WTC11 (cell line): ENCODE measurements at places on chromosomes 16 and 17. TPM values are rescaled to one million over a fixed set of nuclear protein-coding genes. Genes with fewer than 3 reads are reported as not detected.
A peak's percentile ranks its signal among the peaks of the same experiment; 100 is the strongest.

DNA sequence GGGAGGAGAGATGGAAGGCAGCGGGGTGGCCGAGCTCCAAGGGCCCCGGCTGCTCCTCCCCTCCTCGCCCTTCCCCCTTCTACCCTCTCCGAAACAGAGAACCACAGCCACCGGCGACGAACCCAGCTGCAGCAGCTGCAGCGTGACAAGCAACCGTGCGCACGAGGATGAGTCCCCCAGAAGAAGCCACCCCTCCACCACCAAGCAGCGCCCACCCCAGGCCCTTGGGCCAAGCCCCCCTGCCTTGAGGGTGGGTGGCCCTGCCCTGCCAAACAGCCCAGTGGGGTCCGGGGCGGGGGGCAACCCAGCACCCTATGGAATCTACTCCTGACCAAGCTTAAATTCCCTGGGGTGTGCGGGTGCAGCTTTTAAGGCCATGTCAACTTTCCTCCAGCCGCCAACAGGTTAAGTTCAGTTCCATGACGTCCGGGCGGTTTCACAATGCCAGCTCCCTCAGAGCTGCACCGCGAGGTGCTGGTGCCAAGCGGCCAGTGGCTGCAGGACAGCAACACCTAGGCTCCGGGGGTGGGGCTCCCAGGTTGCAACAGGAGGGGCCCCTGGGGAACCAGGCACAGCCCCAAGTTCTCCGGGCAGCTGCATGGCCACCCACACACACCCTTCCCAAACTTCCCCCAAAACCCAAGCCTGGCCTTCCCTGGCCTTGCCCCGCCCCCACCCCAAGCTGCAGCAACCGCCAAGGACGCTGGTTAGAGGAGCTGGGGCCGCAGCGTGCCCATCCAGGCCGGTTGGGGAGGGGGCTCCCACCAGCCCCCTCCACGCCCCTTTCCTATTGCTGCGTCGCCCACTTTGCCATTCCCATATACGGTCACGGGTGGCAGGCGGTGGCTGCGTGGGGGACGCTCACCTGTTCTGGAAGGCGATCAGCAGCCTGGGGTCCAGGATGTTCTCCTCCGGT, 2.0 kb downstream of the CBX4 start:
- DNase-seq: peak; percentile 54

Gene ADAMTS18
- total RNA-seq: 0.17 to 0.94 TPM (median 0.23 TPM) in 3 replicates

Gene CHRNE
- 0.64 to 0.78 TPM (median 0.70 TPM) in 3 replicates for total RNA-seq

- DNase-seq: no peak
Measured at GRCh38 chr16:47081115-47081514, 62.6 kb downstream of the NETO2 start.

DNA sequence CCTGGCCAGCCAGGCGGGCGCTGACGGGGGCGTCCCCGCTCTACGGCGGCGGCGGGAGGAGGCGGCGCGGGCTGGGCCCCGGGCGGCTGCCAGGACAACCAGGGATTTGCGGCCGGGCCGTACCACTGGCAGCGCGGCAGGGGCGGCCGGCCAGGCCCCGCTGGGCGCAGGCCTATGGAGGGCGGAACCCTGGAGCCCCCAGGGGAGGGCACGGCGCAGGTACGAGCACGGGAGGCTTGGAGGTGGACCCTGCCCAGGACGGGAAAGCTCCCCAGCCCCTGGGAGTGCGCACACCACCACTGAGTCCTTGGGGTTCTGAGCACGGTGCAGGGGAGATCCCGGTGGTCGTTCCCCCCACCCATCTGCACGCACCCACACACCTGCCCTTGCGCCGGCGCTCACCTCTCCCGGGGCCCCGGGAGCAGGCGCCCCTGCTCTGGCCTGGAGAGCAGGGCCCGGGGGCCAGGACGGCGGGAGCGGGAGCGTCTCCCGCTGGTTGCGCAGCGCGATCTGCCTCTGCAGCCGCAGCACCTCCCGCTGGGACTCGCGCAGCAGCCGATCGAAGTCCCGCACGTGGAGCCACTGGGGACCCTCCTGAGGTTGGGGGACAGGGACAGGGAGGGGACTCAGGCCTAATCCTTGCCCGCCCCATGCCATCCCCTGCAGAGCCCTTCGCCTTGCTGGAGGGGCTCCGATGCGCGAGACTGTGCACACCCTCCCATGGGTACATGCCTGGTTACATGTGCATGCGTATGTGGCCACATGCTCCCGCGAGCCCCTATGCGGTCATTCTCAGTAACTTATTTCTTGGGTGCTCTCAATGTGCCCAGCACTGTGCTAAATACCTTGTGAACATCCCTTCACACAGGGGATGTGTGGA, 3.9 kb downstream of the TSPOAP1 start:
- peak; percentile 61 for DNase-seq

GRCh38 chr17:63997341-63998048, 656 bp upstream of the PRR29 start:
- no peak for DNase-seq

DNA sequence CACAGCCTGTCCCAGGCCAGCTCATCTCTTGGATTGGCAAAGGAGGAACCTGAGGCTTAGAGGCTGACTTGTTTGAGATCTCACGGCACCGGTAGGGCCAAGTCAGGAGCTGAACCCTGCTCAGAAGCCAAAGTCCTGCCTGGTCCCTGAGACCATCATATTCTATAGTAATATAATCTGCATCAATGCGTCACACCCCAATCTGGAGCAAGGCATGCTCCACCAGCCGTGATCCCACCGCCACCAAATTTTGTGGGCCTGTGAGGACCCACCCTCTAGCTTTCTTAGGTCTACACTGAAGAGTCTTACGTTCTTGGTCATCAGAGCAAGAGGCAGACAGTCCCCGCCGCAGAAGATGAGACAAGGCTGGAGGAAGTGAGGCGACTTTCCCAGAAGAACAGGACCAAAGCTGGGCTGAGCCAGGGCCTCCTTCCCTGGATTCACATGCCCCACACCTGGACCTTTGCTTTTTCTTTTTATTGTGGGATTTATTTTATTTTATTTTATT, 2.7 kb downstream of the SULT1A1 start:
- no peak for DNase-seq

- no peak for DNase-seq
Measured at GRCh38 chr17:17448076-17448475, 28.7 kb upstream of the MED9 start.

GRCh38 chr17:75695141-75695829, 26.0 kb upstream of the ITGB4 start:
- DNase-seq: no peak

DNA sequence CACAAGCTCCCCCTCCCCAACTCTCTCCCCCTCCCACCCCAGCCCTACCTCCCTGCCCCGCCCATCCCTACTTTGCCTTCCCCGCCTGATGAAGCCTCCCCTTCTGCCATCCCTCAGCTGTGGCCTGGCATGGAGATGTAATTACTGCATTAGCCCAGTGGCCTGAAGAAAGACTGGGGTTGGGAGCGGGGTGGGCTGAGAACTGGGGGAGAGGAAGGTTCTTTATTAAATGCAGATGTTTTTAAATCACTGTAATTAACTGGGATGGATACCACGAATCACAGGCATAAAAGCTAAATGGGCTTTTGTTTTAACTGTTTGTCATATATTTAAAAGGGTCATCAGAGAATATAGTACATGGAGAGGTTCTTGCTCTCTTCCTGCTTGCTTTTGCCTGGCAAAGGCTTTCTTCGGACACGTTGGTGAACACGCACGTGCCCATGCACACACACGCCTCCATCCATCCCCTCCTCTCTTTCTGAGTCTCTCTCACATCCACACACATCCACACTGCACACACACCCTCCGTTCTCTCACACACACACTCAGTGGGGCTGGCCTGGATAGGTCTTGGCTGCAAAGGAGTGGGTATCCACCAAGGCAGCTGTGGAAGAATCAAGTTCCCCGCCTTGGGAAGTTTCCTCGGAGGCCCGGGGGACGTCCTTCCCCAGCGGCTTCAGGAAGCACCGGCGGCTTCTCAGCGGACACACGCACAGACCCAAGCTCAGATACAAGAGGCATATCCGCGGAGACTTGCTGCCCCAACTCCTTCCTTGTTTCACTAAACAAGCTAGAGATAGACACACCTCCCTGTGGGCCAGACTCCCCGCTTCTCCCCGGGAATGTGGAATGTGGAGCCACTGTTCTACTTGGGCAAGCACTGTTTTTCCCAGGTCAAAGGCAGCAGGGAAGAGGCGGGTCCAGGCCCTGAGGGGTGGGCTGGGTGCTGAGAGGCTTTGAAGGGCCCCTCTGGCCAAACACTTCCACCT, 27.4 kb upstream of the TNRC6C start:
- no peak for DNase-seq

GRCh38 chr16:85617948-85618347, 4.8 kb downstream of the GSE1 start:
- DNase-seq: no peak

DNA sequence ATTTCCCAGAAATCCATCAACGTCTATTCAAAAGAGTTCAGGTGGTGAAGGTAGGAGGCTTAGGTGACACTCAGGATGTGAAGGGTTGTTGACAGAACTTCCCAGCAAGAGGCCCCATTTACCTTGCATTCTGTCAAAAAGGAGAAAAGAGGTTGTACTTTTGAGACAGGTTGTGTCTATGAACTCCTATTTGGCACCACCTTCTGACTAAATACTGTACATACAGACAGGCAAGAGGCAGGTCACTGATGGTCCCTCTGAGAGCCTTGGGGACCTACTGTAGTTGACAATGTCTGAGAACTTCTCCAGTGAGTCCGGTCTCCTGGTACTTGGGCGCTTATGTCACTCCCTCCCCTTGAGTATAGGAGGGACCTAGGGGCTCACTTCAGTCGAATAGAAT, 479.3 kb upstream of the ZFHX3 start:
- DNase-seq: no peak

Gene CLUH
- total RNA-seq: 79.8 to 105 TPM (median 83.1 TPM) in 3 replicates

Gene KCNH6
- total RNA-seq: 2.1 to 2.4 TPM (median 2.3 TPM) in 3 replicates

- peak; percentile 79 for DNase-seq
Measured at GRCh38 chr17:77741109-77741508, 217.4 kb upstream of the TNRC6C start.

- DNase-seq: no peak
Measured at GRCh38 chr17:41522301-41523224, 3.9 kb upstream of the KRT15 start.

- no peak for DNase-seq
Measured at GRCh38 chr16:82031116-82032084, 3.7 kb upstream of the HSD17B2 start.

GRCh38 chr17:10144456-10144855, 54.0 kb downstream of the GAS7 start:
- no peak for DNase-seq

- DNase-seq: no peak
Measured at GRCh38 chr17:27595208-27595607, 35.8 kb upstream of the LGALS9 start.

Gene CRHR1
- 0.92 to 1.6 TPM (median 1.5 TPM) in 3 replicates for total RNA-seq

Gene FOXN1
- total RNA-seq: not detected in 3 replicates

GRCh38 chr16:53678756-53679343, 24.8 kb downstream of the RPGRIP1L start:
- no peak for DNase-seq

Gene HSD3B7
- 4.1 to 4.5 TPM (median 4.5 TPM) in 3 replicates for total RNA-seq

DNA sequence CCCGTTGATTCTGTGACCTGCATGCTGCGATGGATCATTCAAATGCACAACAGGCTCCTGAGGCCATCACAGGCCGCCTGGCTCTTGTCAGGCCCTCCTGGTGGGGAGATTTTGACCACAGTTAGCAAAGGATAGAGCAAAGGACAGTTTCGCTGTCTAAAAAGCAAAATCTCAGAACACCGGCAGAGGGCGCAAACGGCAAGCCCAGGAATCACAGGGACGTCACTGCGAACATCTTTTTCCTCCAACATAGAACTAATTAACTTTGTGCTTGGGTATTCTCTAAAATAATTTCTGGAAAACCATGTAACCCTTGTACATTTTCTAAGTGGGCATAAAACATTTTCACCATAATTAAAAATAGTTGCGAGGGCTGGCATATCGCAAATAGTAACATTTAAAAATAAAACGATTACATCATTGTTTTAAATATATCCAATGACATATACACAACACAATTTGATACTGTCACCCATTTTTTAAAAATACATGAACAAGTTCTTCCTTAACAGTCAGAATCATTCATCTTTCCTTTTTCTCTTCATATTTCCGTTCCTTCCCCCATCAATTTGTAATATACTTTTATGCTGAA, 19.7 kb upstream of the SLC47A1 start:
- peak; percentile 76 for DNase-seq

DNA sequence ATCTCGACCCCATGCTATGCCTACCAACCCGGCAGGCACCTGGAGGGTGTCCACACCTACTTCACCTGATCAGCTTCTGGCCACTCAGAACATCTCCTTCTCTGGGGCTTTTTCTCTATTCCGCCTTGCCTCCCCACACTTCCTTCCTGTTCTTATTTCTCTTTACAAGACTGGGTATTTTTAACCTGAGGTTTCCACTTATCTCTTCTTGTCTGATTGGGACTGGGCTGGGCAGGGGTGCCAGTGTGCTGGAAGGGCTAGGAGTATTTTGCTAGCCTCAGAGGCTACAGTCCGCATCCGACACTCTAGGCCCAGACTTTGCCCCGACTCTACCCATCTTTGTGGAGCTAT, 26.2 kb upstream of the ZNF652 start:
- no peak for DNase-seq

GRCh38 chr17:76824093-76824492, 44.1 kb upstream of the MGAT5B start:
- no peak for DNase-seq

DNA sequence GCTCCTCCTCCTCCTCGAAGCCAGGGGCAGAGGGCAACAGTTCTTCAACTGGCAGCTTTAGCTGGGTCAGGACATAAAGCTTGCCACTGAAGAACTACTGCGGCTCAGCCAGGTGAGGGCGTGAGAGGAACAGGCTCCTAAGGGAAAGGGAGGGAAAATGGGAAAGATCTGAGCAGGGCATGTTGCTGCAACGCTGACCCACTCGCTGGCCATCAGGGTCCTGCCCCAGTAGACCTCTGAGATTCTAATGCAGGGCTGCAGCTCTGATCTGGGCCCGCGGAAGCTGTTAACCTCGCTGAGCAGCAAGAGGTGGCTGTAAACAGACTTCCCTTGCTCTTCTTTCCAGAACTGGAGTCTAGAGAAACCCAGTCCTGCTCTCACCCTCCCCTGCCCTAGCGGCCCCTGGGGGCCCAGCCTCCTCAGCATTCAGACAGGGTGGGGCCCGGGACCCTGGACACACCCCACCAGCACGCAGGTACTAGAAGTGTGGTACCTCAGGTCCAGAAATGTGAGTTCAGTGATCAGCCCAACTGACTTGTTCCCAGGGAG, 3.8 kb upstream of the TLCD2 start:
- peak; percentile 78 for DNase-seq

DNA sequence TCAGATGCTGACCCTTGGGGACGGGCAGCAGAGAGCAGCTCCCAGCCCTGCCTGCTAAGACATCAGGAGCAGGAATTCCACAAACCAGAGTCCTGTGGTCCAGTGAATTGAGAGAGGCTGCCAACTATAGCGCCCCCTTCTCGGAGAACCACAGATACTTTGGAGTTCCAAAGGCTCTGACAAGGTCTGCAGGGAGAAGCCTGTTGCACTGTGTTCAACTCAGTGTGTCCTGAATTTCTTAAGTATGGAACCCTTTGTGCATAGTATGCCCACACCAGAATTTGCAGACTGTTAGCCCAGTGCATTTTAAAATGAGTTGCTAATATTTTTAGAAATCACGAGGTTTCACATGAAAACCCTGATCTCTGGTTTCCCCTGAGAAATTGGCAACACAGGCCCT, 223.4 kb downstream of the KATNIP start:
- DNase-seq: no peak

Gene SOCS7
- 32.3 to 34.4 TPM (median 33.6 TPM) in 3 replicates for total RNA-seq
